ENCODE measurements at places on chromosomes 2 and 18. TPM values are rescaled to one million over a fixed set of nuclear protein-coding genes. Genes with fewer than 3 reads are reported as not detected.
A peak's percentile ranks its signal among the peaks of the same experiment; 100 is the strongest.

DNA sequence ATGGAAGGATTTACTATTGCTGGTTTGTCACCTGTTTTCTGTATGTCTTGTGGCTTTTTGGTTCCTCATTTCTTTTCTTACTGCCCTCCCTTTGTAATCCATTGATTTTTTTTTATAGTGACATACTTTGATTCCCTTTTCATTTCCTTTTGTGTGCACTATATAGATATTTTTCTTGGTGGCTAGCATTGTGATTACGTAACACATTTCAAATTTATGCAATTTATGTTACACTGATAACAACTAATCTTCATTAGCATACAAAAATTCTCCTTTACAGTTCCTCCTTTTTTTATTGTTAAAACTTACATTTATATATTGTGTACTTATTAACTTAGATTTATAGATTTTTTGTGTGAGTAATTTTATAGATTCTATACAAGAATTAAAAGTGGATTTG, 80.6 kb downstream of the OTX1 start:
- H3K4me1 ChIP-seq, result no peaks in the 10 kb centered on the region
- no peak for DNase-seq
- H3K27ac ChIP-seq, result no peak overlapping the region
- no peaks in the 10 kb centered on the region for H3K36me3 ChIP-seq
- no peak overlapping the region for H3K4me3 ChIP-seq

- H3K4me1 ChIP-seq, result no peaks in the 10 kb centered on the region
- no peaks in the 10 kb centered on the region for H3K36me3 ChIP-seq
- no peak for DNase-seq
These were observed 116.5 kb upstream of the SPATS2L start for GRCh38 chr2:200189964-200190363.

Gene TMEM178A
- total RNA-seq, result 0.53 TPM

DNA sequence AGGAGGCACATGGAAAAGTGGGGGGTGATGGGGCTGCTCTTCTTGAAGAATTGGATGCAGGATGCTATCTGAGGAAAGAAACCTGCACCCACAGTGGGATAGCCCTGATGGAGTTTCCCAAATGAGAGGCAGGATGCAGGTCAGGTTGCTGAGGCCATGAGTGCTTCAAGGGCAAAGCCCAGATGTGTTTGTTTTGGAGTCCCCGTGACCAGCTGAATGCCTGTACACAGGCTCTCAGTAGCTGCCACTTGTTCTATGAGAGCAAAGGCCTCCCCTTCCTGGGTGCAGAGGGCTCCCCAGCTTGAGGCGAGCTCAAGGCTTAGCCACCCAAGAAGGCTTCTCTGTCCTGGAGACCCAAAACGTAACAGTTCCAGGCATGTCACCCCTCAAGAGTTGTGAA, 192.7 kb downstream of the SEPTIN10 start:
- H3K27ac ChIP-seq, result no peak overlapping the region
- H3K4me1 ChIP-seq, result no peaks in the 10 kb centered on the region
- DNase-seq, result no peak
- H3K4me3 ChIP-seq, result no peak overlapping the region

GRCh38 chr2:240505910-240506309, 51.9 kb downstream of the ANKMY1 start:
- H3K27ac ChIP-seq, result no peak overlapping the region
- H3K27me3 ChIP-seq, result no peaks in the 10 kb centered on the region
- no peak overlapping the region for H3K4me3 ChIP-seq

DNA sequence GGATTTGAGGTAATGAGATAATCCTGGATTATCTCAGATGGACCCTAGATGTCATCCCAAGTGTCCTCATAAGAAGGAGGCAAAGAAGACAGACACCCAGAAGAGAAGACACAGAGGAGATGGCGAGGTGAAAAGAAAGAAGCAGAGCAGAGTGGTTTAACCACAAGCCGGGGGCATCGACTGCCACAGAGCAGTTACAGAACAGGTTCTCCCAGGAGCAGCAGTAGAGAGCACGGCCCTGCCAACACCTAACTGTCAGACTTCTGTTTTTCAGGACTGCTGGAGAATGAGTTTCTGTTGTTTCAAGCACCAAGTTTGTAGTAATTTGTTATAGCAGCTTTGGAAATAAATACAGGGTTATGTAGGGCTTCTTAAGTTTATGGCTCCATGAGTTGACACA, 437.0 kb downstream of the THSD7B start:
- H3K27me3 ChIP-seq, result no peaks in the 10 kb centered on the region
- no peak overlapping the region for H3K4me3 ChIP-seq
- H3K4me1 ChIP-seq, result no peaks in the 10 kb centered on the region
- no peak overlapping the region for H3K27ac ChIP-seq
- DNase-seq, result no peak

- H3K27ac ChIP-seq, result peak overlapping the region; percentile 90
- peaks cover 11% of the 10 kb centered on the region for H3K36me3 ChIP-seq
- H3K4me1 ChIP-seq, result peaks cover 88% of the 10 kb centered on the region
- no peaks in the 10 kb centered on the region for H3K27me3 ChIP-seq
- peak overlapping the region; percentile 68 for H3K4me3 ChIP-seq
These were observed 6.5 kb upstream of the MTERF4 start for GRCh38 chr2:241108271-241109209.

GRCh38 chr2:155442755-155443372, 744.4 kb downstream of the KCNJ3 start:
- H3K36me3 ChIP-seq, result no peaks in the 10 kb centered on the region
- no peaks in the 10 kb centered on the region for H3K27me3 ChIP-seq
- H3K27ac ChIP-seq, result no peak overlapping the region
- DNase-seq, result no peak
- H3K4me1 ChIP-seq, result no peaks in the 10 kb centered on the region
- no peak overlapping the region for H3K4me3 ChIP-seq

GRCh38 chr18:28541934-28542333, 365.0 kb upstream of the CDH2 start:
- DNase-seq, result no peak
- no peaks in the 10 kb centered on the region for H3K27me3 ChIP-seq
- no peak overlapping the region for H3K4me3 ChIP-seq
- H3K36me3 ChIP-seq, result no peaks in the 10 kb centered on the region

Gene ZC3H15
- total RNA-seq, result 140 TPM

Gene SERPINB12
- total RNA-seq, result not detected

Measured in CD4-positive, alpha-beta T cell (primary cell).